ENCODE measurements at places on chromosomes 2 and 18. TPM values are rescaled to one million over a fixed set of nuclear protein-coding genes. Genes with fewer than 3 reads are reported as not detected.

The MROH2A gene
- not detected for polyA plus RNA-seq

The VIT gene
- polyA plus RNA-seq = not detected

The GLI2 gene
- 57.0 TPM for polyA plus RNA-seq

The CD226 gene
- not detected for polyA plus RNA-seq

The DSG1 gene
- not detected for polyA plus RNA-seq

The SMARCAL1 gene
- polyA plus RNA-seq = 10.3 TPM

The MDH1B gene
- polyA plus RNA-seq = 1.8 TPM

The IL1RL2 gene
- not detected for polyA plus RNA-seq

The DOK6 gene
- 0.21 TPM for polyA plus RNA-seq

The LIMS1 gene
- polyA plus RNA-seq = 28.6 TPM

The NGEF gene
- 1.8 TPM for polyA plus RNA-seq

The HOXD10 gene
- polyA plus RNA-seq = not detected

The LYPD6 gene
- 4.9 TPM for polyA plus RNA-seq

The LOXL3 gene
- polyA plus RNA-seq = 4.4 TPM

The ABCG8 gene
- 0.03 TPM for polyA plus RNA-seq

The TWIST2 gene
- polyA plus RNA-seq = 7.0 TPM

The EGR4 gene
- polyA plus RNA-seq = not detected

The UGT1A7 gene
- polyA plus RNA-seq = not detected

The TFCP2L1 gene
- 1.2 TPM for polyA plus RNA-seq

The ABCG5 gene
- 0.14 TPM for polyA plus RNA-seq

The REG3G gene
- not detected for polyA plus RNA-seq

The PLEKHH2 gene
- 5.4 TPM for polyA plus RNA-seq

The GBX2 gene
- polyA plus RNA-seq = 0.87 TPM

The CHRND gene
- not detected for polyA plus RNA-seq

The DSG4 gene
- polyA plus RNA-seq = not detected

The CACNB4 gene
- 2.7 TPM for polyA plus RNA-seq

The ZEB2 gene
- polyA plus RNA-seq = 0.45 TPM

The RETSAT gene
- polyA plus RNA-seq = 2.6 TPM

The CCNT2 gene
- 16.2 TPM for polyA plus RNA-seq

The POTEF gene
- 1.0 TPM for polyA plus RNA-seq

The IL36G gene
- polyA plus RNA-seq = not detected

The CROCC2 gene
- not detected for polyA plus RNA-seq

The SERPINB10 gene
- polyA plus RNA-seq = not detected

The FAM237A gene
- not detected for polyA plus RNA-seq

The ALPP gene
- polyA plus RNA-seq = not detected

The LYG2 gene
- 0.99 TPM for polyA plus RNA-seq

The CNDP1 gene
- not detected for polyA plus RNA-seq

The IL36A gene
- not detected for polyA plus RNA-seq

The OTOS gene
- polyA plus RNA-seq = 0.40 TPM

The CCDC150 gene
- 44.2 TPM for polyA plus RNA-seq

The EFR3B gene
- 2.9 TPM for polyA plus RNA-seq

The PLCD4 gene
- 1.7 TPM for polyA plus RNA-seq

The TSPYL6 gene
- not detected for polyA plus RNA-seq

The SGPP2 gene
- 0.09 TPM for polyA plus RNA-seq

The STON1 gene
- 5.5 TPM for polyA plus RNA-seq

The SPIRE1 gene
- 5.0 TPM for polyA plus RNA-seq

The RNU2-63P gene
- polyA plus RNA-seq = 2.8 TPM

The BMP10 gene
- polyA plus RNA-seq = not detected

The SERPINB11 gene
- not detected for polyA plus RNA-seq

The SH3RF3 gene
- polyA plus RNA-seq = 0.16 TPM

The SOX11 gene
- polyA plus RNA-seq = 33.2 TPM

The FRZB gene
- 1.2 TPM for polyA plus RNA-seq
